ENCODE measurements at places on chromosomes 2 and 18.

DNA sequence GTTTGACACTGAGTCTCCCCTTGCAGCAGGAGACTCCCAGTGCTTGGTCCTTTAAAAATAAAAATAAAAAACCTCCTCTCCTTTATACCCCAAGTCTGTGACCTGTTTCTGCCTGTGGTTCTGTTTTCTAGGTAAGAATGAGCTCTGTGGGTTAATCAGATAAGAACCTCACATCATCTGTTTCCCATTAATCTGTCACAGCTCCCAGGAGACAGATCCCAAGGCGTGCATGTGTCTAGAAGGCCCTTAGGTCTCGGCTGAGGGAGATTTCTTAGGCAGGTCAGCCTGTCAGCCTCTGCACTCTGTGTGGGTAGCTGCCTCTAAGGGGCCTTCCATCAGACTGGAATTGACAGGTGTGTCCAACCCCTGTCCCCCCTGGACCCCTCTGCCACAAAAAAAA is 80.7 kb downstream of the FHOD3 start:
- DNase-seq: no peak

DNA sequence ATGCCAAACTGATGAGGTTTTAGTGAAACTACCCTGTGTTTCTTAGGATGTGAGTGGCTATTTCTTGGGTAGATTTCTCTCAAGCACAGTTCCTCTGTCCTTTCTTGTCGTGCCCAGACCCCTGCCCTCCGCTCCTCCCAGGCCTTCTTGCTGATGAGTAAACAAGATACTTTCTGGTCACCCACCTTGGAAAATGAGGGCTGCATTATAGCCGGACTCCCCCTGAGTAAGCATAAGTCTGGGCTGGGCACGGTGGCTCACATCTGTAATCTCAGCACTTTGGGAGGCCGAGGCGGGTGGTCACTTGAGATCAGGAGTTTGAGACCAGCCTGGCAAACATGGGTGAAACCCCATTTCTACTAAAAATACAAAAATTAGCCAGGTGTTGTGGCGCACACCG is 58.5 kb downstream of the MEX3C start:
- DNase-seq: no peak

- DNase-seq: no peak
These were observed 27.4 kb downstream of the HS6ST1 start for GRCh38 chr2:128291161-128291843.

- no peak for DNase-seq
These were observed 144.7 kb upstream of the CTNNA2 start for GRCh38 chr2:79368116-79368630.

- DNase-seq: no peak
These were observed 1411.6 kb upstream of the CDH2 start for GRCh38 chr18:29588446-29589100.

DNA sequence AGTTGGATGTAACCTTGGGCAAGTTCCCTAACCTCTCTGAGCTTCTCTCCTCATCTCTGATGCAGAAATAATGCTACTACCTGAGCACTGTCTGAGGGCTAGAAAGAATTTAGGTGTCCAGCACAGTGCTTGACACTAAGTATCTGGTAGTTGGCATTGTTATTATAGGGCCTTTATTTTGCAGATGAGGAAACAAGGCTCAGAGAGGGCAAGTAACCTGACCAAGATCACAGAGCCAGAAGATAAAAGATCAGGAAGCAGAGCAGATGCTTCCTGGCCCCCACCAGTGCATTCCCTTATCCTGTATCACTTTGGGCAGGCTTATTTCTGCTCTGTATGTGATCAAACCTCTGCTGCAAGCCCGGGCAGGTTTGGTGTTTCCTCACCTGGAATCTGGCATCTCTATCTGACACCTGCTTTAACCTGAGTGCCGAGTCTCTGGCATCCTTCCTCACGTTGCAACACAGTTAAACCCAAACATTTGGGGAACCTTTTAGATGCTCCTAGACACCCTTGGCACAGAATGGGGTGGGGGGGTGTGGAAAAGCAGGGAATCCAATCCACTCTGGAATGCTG is 69.9 kb downstream of the PLB1 start:
- DNase-seq: no peak

- no peak for DNase-seq
These were observed 181.0 kb upstream of the CHST9 start for GRCh38 chr18:27366151-27366550.

GRCh38 chr18:63590373-63590772 is 3.2 kb downstream of the SERPINB13 start:
- no peak for DNase-seq

- no peak for DNase-seq
These were observed 71.7 kb downstream of the PTRHD1 start for GRCh38 chr2:24721470-24721869.

GRCh38 chr2:165634282-165634681 is 159.8 kb downstream of the GALNT3 start:
- no peak for DNase-seq

- no peak for DNase-seq
These were observed 148.6 kb downstream of the MAIP1 start for GRCh38 chr2:200104015-200104414.

GRCh38 chr2:171745806-171746205 is 58.5 kb downstream of the DYNC1I2 start:
- no peak for DNase-seq

GRCh38 chr18:62258616-62259015 is 66.5 kb upstream of the TNFRSF11A start:
- DNase-seq: no peak

GRCh38 chr2:169285531-169286235 is 76.7 kb downstream of the LRP2 start:
- DNase-seq: no peak

DNA sequence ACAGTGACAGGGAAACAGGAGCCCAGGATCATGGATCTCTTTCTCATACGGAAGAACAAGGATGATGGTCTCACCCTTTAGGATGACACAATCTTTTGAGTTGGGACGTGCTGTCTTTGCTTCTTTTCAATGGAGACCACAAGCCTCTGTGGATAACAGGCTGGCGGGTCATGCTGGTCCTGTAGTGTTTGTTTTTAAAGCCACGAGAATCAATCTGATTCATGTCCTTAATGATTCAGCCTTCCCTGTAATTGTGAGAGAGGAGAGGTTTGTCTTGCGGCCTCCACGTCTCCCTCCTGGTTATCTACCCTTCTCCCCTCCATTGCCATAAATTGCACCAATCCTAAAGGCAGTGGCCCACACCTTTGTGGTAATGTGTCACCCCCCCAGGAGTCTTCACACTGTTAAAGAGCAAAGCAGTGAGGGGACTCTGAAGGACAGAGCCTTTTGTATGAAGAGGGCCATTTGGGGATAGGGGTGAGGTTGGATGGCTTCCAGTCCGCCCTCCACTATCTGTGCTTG is 87.7 kb upstream of the TGFA start:
- DNase-seq: no peak

DNA sequence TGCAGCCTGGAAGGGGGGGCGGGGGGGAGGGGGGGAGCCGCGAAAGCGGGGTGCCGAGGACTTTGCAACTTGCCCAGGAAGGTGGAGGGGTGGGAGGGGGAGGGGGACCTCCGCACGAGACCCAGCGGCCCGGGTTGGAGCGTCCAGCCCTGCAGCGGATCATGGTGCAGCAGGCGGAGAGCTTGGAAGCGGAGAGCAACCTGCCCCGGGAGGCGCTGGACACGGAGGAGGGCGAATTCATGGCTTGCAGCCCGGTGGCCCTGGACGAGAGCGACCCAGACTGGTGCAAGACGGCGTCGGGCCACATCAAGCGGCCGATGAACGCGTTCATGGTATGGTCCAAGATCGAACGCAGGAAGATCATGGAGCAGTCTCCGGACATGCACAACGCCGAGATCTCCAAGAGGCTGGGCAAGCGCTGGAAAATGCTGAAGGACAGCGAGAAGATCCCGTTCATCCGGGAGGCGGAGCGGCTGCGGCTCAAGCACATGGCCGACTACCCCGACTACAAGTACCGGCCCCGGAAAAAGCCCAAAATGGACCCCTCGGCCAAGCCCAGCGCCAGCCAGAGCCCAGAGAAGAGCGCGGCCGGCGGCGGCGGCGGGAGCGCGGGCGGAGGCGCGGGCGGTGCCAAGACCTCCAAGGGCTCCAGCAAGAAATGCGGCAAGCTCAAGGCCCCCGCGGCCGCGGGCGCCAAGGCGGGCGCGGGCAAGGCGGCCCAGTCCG is 540 bp downstream of the SOX11 start:
- DNase-seq: no peak

DNA sequence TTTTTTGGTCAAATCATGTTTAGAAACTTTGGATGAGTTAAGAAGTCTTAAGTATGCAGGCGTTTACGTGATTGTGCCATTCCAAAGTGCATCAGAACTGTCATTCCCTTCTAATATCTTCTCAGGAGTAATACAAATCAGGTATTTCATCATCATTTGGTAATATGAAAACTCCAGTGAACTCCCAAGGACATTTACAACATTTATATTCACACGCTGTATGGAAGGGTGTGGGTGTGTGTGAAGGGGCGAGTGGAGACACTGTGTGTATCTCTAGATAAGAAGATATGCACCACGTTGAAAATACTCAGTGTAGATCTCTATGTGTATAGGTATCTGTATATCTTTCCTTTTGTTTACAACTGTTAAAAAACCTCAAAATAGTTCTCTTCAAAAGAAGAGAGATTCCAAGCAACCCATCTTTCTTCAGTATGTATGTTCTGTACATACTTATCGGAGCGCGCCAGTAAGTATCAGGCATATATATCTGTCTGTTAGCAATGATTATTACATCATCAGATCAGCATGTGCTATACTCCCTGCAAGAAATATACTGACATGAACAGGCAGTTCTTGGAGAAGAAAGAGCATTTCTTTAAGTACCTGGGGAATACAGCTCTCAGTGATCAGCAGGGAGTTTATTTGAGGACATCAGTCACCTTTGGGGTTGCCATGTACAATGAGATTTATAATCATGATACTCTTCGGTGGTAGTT is 29.3 kb downstream of the COX7A2L start:
- no peak for DNase-seq

- DNase-seq: no peak
These were observed 374.7 kb downstream of the TRIB2 start for GRCh38 chr2:13091455-13091854.

- no peak for DNase-seq
These were observed 5.1 kb downstream of the SULT1C3 start for GRCh38 chr2:108244667-108245414.

GRCh38 chr2:69718338-69718965 is 23.5 kb upstream of the ANXA4 start:
- DNase-seq: no peak

- DNase-seq: no peak
These were observed 15.0 kb upstream of the OTOF start for GRCh38 chr2:26492749-26493515.

GRCh38 chr2:58319481-58319880 is 78.4 kb upstream of the FANCL start:
- DNase-seq: no peak

DNA sequence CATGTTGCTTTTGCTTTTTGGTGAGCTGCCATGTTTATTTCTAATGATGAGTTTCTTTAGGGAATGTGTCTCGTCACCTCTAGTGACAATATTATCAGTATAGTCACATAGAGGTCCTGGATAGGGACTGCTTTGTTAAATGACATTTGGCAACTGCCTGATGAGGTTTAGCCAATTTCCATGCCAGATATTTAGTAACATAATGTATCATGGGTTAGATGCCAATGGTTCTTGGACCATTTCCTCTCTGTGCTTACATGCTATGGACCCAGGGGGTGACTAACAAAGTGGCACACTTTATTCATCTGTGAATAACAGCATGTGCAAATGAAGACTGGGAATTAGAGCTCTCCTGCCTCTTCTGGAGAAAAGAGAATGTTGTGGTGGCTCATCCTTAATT is 56.2 kb upstream of the RAB27B start:
- DNase-seq: no peak

DNA sequence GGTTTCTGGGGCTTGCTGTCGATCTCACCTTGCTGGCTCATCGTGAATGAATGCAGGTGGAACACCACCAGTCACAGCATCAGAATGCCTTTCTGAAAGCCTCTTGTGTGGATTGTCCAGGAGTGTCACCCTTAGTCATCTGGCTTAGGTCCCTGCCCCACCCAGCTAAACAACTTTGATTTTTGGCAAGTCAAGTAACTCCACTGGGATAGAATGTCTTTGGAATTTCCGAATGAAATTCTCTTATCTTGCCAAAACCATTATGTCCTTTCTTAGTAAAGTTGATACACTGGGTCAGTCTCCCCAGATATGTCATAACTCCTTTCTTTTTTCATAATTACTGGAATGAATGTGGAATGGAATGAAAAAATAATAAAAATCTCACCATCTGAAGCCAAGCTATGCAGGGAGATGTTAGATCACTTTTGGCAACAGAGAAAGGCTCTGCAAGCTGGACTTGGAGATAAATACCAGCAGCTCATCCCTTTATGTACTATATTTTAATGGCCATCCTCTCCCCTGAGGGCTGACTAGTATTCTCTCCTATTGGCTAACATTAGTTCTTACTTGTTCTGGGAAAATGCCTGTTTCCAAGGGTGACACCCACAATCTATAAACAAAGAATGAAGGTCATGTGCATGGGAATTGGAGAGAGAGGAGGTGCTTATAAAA is 35.4 kb downstream of the INSIG2 start:
- no peak for DNase-seq

DNA sequence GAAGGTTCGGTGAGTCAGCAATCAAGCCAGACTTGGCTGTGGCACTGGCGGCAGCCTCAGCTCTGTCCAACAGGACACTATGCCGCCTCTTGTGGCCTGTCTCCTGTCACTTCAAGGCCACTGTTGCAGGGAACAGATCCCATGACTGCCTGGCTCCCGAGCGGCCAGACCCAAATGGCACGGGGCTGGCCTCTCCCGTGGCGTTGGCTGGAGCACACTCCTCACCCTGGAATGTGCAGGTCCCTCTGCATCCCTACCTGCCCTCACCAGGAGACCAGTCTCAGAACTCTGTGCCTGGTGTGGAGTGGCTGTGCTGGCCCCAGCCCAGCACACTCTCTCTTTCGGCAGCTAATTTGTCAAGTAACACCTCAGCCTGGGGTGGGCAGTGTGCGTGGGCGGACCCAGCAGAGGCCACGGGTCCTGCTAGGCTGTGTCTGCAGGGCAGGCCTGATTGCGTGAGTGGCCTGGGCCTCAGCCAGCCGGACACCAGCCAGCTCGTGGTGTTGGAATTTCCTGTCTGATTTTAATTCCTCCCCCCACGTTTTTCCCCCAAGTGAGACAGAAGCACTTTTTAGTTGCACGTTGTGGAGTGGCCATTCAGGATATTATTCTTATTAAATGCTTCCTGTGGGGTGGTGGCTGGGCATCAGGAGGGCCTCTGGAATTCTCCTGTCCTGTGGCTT is 179.3 kb downstream of the GLI2 start:
- no peak for DNase-seq

GRCh38 chr2:172080641-172081220 is 4.6 kb upstream of the DLX1 start:
- no peak for DNase-seq

- DNase-seq: peak; percentile 65
These were observed 83.9 kb downstream of the STPG4 start for GRCh38 chr2:47070920-47071824.

DNA sequence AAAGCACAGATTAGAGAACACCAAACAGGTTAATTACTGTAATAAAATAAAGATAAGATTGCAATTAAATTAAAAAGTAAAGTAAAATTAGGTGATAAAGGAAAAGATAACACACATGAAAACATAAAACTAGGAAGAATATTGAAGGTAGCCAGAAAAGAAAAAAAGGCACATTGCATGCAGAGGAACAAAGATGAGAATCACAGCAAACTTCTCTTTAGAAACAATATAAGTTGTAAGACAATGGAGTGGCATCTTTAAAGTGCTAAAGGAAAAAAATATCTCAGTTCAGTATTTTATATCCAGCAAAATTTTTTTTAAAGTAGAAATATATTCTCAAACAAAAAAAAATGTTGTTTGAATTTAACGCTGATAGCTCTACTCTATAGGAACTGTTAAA is 366.0 kb downstream of the CPS1 start:
- no peak for DNase-seq

Data from CD4-positive, alpha-beta T cell treated with Interferon gamma for 1 hour (primary cell).